Stromal cell of bone marrow (primary cell): ENCODE measurements at places on chromosomes 7 and 10.

DNA sequence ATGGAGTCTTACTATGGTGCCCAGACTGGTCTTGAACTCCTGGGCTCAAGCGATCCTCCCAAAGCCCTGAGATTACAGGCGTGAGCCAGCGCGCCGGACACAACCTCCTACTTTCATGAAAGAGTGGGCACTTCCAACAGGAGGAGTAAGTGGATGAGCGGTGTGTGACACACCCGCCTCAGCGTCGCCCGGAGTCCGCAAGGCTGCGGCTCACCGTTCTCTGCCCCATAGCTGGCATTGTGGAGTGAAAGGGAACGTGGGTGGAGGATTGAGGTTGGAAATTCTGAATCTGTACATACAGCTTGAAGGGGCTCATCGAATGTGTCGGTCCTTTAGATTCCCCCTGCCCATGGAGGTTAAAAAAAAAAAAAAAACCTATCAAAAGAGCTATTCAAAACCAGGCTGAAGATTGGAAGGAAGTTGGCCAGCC lies 524 bp upstream of the PRXL2A start:
- DNase-seq: no peak

GRCh38 chr7:155057076-155057475 lies 13.0 kb upstream of the HTR5A start:
- DNase-seq: no peak

DNA sequence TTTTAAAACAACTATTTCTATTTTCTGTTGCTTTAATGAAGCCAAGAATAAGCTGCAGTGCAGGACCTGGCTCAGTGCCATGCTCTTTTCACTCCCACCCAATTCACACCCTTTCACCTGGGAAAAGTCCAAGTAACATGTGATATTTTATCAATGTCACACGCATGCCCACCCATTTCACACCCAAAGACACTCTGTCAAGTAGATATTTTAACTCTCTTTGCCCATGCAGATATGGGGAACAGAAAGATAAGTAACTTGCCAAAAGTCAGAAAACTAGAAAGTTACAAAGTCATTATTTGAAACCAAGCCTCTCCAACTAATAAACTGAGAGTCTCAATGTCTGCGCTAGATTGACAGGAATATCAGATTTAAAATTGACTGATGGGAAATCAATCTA lies 706.7 kb upstream of the PHF14 start:
- no peak for DNase-seq

GRCh38 chr10:33542752-33543505 lies 208.5 kb upstream of the NRP1 start:
- DNase-seq: no peak

- DNase-seq: no peak
Observed at GRCh38 chr7:1246871-1247526, 14.3 kb downstream of the UNCX start.

- no peak for DNase-seq
Observed at GRCh38 chr10:71580415-71580814, 139.2 kb downstream of the C10orf105 start.

- no peak for DNase-seq
Observed at GRCh38 chr10:120039046-120039445, 146.5 kb downstream of the SEC23IP start.

DNA sequence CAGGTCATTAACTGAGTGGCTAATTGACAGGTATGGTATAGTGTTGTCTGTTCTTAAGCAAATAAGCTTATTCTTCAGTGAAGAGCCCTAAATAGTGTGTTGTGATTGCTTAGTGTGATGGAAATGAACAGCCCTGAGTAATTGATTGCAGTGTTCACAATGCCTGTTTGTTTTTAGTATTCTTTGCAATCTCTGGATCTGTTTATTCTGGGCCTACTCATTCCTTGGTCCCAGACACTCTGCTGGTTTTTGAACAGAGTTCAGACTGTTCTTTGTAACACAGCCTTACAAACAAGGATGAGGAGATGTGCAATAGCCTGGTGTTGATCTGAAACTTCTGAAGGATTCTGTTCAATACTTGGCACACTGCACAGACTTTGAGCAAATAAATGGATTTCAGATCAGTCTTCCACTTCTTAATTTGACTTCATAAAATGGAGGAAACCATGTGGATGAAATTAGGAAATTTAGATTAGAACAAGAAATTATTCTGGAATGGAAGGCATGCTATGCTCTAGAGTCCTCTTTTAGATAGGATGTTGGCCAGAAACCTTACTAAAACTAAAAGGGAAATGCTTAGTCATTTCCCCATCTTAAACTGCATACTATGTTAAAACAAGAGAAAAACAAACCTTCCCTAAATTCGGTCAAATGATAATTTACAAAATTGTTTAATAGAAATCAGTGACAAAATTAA lies 444.2 kb upstream of the SEMA3D start:
- no peak for DNase-seq

DNA sequence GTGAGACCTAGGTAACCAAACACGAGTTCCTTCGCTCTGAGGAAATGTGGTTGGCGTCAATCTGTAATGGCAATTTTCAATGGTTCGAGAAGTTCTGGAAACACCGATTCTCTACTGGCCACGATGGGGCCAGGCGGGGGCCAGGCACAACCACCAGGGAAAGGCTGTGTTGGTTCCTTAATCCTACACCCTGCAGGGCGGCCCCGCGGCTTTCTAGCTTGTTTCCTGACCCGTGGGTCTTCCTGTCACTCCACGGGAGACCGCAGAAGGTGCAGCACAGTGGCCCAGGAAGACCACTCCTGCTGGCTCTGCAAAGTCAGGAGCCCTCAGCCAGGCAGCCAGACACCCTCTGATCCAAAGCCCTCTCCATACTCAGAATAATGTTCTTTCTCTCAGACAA lies 113.4 kb downstream of the FGFR2 start:
- DNase-seq: no peak

GRCh38 chr10:100713049-100713858 lies 32.1 kb upstream of the PAX2 start:
- DNase-seq: no peak

DNA sequence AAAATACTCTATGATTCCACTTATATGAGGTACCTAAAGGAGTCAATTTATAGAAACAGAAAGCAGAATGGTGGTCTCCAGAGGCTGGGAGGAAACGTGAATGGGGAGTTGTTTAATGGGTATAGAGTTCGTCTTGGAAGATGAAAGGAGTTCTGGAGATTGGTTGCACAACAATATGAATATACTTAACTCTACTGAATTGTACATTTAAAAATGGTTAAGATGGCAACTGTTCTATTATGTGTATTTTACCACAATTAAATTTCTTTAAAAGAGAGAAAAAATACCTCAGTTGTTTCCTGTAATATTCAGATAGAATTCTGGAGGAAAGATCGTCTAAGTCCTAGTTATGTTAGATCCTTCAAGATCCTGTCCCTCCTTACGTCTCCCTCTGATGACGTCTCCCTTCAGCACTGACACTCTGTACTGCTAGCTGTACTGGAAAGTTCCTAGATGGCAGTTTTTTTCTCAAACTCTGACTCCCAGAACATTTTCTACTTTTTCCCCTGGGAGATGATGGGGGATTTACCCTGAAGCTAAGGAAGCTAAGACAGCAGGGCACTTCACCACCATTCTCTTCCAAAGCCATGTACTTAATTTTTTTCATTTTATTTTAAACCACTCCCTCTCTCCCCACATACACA lies 53.2 kb upstream of the CAV2 start:
- DNase-seq: no peak

- no peak for DNase-seq
Observed at GRCh38 chr10:24518411-24518810, 205.3 kb downstream of the ARHGAP21 start.

GRCh38 chr10:66822801-66823200 lies 103.0 kb upstream of the LRRTM3 start:
- no peak for DNase-seq

GRCh38 chr10:117184296-117184695 lies 13.0 kb upstream of the KCNK18 start:
- DNase-seq: no peak

GRCh38 chr7:113128031-113128430 lies 9.7 kb upstream of the SMIM30 start:
- peak; percentile 12 for DNase-seq

DNA sequence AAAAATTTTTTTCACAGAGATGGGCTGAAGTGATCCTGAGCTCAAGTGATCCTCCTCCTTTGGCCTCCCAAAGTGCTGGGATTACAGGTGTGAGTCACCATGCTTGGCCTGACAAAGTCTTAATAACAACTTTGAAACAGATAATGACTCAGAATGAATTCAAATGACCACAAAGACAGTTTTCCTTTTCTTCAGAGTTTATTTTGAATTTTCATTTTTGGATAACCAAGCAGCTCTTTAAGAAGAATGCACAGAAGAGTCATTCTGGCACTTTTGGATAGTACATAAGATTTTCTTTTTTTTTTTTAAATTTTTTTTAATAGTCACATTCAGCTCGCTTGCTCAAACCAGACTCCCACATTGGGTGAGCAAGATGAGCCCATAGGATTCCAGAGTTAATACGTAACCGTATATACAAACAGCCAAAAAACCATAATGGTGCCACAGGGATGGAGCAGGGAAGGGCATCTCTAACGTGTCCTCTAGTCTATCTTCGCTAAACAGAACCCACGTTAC lies 43.0 kb upstream of the NMT2 start:
- peak; percentile 81 for DNase-seq

DNA sequence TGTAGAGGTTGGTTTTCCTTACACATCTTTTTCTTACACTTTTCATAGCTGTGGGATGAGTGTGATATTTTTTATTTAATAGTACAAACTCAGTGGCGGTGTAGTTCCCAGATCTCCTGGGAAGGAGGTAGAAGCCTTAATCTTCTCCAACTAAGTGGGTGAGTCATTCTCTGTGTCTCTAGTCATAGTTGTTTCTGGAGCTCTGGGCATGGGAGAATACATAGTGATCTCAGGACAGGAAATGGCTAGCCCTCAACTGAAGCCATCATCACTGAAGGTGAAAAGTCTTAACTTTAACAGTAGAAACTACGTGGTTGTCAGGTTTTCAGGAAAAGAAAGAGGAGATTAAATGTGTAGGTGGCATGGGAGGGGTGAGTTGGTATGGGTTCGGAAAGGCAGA lies 319.4 kb upstream of the FZD8 start:
- DNase-seq: peak; percentile 41

DNA sequence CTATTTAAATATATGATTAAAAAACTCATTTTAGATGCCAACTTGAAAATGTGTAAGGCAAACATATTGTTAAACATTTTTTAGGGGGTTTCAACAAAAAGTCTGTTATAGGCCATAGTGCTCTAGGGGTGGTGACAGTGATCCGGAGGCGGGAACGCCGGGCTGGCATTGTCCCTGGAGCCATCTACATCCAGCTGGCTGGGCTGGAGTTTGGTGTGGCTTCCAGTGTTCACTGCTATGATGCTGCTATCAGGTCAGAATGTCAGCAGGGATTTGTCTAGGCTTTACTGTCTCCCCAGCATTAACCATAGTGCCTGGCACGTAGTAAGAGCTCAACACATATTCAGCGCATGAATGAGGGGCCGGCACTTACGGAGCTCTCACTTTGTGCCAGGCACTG lies 1.9 kb upstream of the SLC18A2 start:
- DNase-seq: no peak

GRCh38 chr7:149827089-149827981 lies 10.8 kb upstream of the ZNF862 start:
- no peak for DNase-seq

GRCh38 chr10:76251841-76252671 lies 820.6 kb downstream of the LRMDA start:
- peak; percentile 13 for DNase-seq

GRCh38 chr7:10343108-10343507 lies 630.6 kb upstream of the PHF14 start:
- no peak for DNase-seq

DNA sequence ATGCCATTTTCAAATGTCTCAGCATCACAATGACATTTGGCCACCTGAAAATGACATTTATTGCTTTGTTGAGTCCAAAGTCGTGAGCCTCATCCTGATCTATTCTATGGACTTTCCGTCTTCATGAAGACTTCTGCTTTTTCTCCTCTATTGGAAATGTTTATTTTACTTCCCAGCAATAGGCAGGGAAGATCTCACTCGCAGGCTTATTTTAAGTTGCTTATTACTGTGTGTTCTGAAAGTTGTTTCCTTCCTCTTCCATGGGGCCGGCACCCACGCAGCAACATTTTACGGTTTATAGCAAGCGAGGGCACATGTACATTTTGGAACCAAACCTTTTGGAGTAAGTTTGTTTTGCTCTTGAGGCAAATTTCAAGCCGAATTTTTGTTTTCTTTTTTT lies 221.0 kb upstream of the KLF6 start:
- no peak for DNase-seq

DNA sequence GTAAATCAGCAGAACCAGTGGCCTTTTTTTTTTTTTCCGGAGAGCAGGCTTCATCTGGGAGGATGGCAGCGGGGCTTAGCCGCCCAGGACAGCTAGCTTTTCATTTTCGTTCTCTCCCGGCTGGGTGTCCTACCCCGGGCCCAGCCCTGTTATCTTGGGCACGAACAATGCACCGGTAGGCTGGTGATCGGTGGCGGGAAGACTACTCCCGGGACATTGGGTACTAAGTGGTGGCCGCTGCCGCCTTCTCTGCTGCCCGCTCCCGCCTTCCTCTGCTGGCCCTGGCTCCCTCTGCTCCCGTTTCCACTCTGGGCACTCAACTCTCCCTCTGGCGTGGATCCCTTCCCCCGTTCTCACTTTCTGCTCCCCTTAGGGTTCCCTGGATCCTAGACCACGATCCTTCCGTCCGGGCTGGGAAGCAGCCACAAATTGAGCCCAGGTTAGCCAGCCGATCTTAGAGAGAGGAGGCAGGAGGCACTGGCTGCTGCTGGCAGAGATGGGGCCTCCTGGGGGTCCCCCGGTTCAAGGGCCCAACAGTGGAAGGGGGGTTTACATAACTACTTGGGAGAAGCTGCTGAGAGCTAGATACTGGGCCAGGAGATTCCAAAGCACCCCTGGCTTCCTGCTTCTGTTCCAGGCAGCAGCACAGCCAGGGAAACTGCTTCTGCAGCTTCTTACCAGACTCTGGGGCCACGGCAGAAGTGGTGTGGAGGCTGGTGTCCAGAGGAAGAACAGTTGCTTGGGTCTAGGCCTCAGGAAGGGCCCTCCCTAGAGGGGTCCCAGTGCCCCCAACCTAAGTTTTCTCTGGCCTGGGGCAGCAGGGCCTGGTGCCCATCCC lies 1.8 kb downstream of the TLX1 start:
- DNase-seq: no peak

- DNase-seq: peak; percentile 55
Observed at GRCh38 chr7:11193131-11193867, 219.6 kb downstream of the PHF14 start.
